Stimulated activated CD4-positive, alpha-beta T cell treated with anti-CD3 and anti-CD28 coated beads, Interleukin-15, amount 100 ng/mL, for 24 hours (primary cell): ENCODE measurements at places on chromosomes 16 and 17.

DNA sequence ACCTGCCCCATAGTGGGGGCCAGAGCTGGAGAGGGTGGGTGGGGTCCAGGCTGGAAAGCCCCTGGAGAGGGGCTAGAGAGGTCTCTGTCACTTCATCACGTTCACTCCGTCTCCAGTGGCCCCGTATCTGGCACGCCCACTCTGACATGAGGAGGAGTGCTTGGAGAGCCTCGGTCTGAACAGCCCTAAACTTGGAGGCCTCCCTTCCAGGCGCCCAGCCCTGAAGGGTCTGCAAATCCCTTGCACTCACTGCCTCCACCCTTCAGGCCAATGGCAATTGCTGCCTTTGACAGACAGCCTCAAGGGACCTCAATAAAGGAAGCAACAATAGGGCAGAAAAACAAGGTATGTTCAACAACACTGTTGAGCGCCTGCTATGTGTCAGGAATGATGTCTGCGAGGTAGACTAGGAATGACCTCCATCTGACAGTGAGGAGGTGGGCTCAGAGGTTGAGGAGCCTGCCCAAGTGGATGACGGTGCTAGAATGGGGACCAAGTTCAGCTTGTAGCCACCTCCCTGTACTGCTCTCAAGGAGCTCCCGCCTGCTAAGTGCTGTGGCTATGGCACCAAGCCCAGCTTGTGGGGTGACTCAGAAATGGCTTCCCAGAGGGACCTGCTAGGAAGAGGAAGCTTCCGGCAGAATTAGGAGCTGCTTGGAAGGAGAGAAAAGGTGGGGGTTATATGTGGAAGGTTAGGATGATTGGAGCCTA, 2.9 kb upstream of the EPX start:
- DNase-seq: no peak

GRCh38 chr17:39276113-39276512, 50.4 kb upstream of the STAC2 start:
- no peak for DNase-seq

DNA sequence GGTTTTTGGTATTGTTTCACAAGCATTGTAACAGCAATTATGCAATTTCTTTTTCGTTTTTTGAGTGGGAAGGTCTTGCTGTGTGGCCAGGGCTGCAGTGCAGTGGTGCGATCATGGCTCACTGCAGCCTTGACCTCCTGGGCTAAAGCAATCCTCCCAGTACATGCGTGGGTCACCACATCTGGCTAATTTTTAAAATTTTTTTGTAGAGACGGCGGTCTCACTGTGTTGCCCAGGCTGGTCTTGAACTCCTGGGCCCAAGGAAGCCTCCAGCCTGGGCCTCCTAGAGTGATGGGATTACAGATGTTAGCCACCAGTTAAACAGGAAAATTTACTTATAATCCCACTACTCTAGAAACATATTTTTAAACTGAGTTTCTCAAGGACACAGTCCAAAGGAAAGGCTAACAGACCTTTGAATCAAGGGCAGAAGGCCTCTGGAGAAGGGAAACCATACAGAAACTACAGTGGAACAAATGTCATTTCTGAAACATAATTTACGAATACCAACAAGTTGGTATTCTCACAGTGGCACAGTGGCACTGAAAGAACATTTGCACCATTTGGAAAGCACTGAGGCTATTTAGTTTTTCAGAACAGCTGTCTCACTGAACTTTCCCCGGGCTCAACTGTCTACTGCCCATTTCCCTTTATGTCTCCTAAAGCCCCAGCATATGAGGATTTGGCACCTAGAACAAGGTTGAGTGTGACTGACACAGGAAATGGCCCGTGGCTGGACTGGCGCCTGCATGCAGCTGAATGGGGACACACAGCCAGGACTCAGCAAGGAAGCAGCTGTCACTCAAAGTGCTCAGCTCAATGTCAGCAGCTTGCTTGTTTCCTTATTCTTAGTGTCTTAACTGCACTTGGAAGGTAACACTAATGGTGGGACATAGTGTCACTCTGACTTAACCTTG, 2.8 kb upstream of the PRKAR1A start:
- no peak for DNase-seq

DNA sequence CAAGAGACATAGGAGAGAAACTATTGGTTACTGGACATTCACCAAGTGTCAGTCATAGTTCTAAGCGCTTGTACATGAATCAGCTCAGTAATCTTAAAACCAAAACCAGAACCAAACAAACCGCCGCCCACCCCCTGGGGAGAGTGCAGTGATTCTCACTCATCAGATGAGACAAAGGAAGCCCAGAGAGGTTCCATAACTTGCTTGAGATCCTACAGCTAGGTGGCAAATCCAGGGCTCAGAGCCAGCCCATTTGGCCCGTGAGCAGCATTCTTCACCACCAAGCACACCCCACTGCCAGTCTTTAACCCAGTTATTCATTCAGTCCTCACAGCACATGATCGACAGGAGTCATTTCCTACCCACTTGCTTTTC, 37.2 kb upstream of the RGS9 start:
- DNase-seq: peak; percentile 90

DNA sequence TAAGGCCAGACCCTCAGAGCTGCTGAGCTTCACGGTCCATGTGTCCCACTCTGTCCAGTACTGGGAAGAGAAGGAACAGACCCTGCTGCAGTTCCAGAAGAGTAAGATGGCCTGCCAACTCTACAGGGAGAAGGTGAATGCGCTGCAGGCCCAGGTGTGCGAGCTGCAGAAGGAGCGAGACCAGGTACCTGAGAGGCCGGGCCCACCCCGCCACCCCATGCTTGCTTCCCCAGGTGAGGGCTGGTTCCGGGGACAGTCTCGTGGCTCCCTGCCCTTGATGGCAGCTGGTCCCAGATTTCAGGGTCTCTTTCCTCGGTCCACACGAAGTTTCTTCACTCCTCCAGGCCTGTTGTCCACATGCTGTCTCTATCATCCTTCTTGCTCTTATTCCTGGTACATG, 20.9 kb downstream of the CARD14 start:
- no peak for DNase-seq

GRCh38 chr16:969508-970385, 1.0 kb downstream of the LMF1 start:
- peak; percentile 41 for DNase-seq

GRCh38 chr17:44283344-44284023, 15.5 kb upstream of the SLC4A1 start:
- DNase-seq: no peak

DNA sequence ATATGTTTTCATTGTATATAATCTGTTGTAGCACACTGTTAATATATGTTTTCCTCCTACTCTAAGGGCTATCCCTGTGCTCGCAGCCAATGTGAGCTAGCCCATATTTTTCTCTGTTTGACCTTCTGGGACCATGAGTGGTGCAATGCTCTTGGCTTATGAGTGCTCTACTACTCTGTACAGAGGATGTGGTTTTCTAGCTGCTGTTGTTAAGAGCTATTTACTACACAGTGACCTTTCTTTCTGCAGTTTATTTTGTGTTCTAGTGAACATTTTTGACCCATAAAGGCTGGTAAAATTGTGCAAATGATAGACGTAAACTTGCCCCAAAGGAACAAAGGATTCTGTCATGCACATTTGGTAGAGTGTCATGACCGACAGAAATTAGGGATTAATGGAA, 84.1 kb upstream of the CPHXL start:
- DNase-seq: no peak

GRCh38 chr17:40343219-40344119, 21.1 kb downstream of the GJD3 start:
- DNase-seq: no peak

DNA sequence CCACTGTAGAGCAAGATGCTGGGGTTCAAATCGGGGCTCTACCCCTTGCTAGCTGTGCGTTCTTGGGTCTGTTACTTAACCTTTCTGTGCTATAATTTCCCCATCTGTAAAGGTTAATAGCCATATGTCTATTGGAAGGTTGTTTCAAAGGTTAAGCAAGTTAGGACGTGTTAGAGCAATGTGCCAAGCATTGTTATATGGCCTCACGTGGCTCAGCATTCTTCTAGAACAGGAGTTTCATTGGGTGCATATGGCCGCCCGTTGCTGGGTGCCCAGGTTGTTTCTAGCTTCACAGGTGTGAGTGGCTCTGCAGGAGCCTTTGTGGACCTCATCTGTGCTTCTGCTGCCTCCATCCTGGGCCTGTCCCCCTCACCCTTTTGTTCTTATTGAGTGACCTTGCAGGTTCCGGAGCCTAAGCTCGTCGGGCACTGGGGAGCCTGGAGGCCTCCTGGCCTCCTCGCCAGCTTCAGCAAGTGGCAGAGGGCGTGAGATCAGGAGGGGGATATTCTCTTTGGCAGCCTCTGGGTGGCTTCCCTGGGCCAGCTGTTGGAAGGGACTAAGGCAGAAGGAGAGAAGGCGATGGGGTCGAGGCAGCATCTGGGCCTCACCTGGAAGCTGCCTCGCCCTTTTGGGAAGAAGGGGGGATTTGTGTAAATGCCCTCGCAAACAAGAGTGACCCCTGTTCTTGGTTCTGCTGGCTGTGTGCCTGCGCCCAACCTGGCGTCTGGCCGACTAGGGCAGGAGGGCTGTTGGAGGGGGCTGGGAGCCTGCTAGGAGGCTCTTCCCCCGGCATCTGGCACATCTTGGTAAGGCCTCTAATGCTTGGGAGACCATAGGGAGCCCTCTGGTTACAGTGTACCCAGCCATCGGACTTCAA, 80.2 kb upstream of the CIBAR2 start:
- DNase-seq: no peak

DNA sequence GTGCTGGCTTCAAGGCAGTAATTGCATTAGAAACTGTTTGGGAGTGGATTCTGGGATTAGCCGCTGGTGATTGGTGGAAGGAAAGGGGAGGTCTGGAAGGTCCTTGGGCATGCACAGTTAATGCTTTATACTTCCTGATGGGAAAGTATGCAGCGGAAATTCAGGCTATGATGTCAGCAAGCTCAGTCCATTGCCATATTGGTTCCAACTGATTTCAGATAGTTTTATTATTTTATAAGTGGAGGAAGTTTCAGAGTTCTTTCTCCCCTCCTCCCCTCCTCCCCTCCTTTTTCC, 8.1 kb upstream of the CMTR2 start:
- DNase-seq: no peak

- DNase-seq: no peak
Measured at GRCh38 chr17:21193031-21193430, 20.9 kb downstream of the TMEM11 start.

DNA sequence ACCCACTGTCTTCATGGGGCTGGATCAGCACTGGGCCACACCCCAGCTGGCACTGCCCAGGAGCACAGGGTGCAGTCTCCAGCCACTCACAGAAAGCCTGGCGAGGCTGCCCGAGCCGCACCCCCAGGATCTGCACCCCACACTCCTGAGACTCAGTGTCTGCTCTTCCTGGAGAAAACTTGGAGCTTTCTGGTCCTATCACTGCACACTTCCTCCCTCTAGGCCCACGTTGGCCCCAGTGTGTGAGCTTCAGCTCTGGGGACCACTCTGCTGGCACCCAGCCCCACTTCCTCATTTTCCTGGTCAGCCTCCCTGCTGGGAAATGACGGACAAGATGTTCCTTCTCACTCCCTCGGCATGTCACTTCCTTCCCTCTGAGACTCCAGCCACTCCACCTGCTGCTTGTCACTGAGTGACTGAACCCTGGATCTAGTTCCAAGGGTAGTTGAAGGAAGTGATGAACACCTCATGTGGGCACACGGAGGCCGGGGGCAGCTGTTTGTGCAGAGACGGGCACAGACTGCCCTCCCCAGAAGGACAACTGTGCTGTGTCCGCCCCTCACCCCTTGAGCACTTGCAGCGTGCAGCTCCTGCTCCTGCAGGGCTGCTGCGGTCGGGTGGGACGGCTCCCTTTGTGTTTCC, 29.0 kb downstream of the ZC3H18 start:
- DNase-seq: no peak

GRCh38 chr16:69830534-69831211, 68.5 kb downstream of the WWP2 start:
- DNase-seq: no peak

DNA sequence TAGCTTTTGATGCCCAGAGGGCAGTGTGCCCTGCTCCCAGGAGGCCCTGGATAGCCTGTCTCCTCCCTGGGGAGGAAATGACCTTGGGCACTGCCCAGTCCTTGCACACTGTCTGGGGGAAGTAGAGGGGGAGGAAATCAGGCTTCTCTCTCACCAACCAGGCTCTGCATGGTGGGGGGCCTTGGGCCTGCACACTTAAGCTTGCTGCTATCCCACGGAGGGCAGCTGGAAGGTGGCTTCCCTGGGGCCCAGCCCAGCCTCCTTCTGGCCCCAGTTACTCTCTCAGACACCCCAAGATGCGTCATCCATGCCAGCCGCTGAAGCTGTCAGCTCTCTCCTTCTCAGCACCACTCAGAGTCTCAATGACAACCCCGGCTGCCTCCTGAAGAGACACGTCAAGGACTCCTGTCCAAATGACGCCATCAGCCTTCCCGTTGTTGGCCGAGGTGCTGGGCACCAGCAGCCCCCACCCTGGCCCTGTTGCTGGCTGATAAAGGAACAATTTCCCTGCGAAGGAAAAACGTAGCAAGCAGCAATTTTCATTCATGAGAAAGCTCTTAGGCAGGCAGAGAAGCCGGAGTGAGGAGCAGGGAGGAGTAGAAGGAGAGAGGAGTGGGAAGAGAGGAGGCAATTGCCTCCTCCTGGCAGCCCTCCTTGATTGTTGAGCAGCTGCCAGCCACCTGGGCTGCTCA, 95.5 kb downstream of the SDK2 start:
- no peak for DNase-seq

- no peak for DNase-seq
Measured at GRCh38 chr17:48494335-48494734, 36.5 kb downstream of the HOXB1 start.

GRCh38 chr17:50508573-50509460, 578 bp downstream of the MYCBPAP start:
- no peak for DNase-seq

- no peak for DNase-seq
Measured at GRCh38 chr17:70478902-70479301, 309.6 kb downstream of the KCNJ2 start.

DNA sequence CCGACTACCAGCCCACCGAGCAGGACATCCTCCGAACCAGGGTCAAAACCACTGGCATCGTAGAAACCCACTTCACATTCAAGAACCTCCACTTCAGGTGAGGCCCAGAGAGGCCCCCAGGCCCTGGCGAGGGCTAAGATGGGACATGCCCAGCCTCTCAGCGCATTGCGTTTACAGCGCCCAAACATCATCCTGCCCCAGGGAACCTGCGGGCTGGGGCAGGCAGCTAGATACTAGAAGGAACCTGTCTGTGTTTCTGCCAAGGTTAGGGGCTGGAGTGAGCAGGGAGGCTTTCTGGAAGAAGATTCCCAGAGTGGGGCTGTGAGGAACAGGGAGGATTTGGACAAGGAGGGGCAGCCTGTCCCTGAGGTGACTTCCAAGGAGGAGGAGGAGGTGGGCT, 90.6 kb downstream of the AMFR start:
- DNase-seq: no peak

- no peak for DNase-seq
Measured at GRCh38 chr17:66056148-66056547, 135.8 kb downstream of the CEP112 start.

DNA sequence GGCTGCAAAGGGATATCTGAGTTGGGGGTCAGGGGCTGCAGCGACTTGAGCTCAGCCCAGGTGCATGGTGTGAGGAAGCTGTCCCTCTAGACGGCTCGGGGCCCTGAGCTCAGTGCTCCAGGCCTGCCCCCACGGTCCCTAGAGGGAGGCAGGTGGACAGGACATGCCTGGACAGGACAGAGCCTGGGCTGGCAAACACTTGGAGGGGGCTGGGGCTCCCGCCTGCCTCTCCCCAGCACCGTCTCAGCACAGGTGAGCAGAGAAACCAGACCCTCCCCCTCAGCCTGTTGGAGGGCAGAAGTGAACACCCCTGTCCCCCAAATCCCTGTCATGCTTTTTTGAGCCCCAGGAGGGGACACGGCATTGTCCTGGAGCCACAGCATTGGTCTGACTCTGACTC, 11.4 kb upstream of the SLC38A10 start:
- DNase-seq: no peak

- DNase-seq: peak; percentile 94
Measured at GRCh38 chr17:80263253-80264204, 2.9 kb downstream of the RNF213 start.

- no peak for DNase-seq
Measured at GRCh38 chr16:23469814-23470213, 16.8 kb upstream of the COG7 start.
